D341Med (cell line): ENCODE measurements at places on chromosomes 5 and 9.

GRCh38 chr9:109781541-109782197 is 1.7 kb downstream of the PALM2AKAP2 start:
- DNase-seq, result no peak

DNA sequence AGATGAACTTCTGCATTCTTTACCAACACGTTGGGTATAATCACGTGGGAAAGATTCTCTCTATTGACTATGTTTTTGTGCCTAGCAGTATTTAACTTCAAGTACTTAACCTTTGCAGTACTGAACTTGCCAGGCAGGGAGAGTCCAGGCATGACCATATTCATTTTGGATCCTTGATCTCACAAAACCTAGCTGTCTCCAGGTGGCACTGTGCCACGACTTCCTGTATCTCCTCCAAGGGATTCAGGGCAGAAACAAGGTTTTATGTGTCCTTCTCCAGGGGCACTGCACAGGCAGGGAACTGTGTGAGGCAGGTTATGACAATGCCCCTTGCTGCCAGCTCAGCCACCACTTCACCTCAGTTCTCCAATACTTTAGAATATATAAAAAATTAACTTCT is 11.7 kb upstream of the IFNA5 start:
- DNase-seq, result no peak

- DNase-seq, result no peak
Measured at GRCh38 chr9:135251996-135252760, 164.7 kb downstream of the OLFM1 start.

DNA sequence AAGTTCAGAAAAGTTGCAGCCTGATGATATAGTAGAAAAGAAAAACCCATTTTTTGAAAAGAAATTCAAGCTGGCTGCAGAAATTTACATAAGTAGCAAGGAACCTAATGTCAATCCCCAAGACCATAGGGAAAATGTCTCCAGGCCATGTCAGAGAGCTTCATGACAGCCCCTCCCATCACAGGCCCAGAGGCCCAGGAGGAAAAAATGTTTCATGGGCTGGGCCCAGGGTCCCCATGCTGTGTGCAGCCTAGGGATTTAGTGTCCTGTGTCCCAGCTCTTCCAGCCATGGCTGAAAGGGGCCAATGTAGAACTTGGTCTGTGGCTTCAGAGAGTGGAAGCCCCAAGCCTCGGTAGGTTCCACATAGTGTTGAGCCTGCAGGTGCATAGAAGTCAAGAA is 220.3 kb downstream of the CSNK1G3 start:
- no peak for DNase-seq

- DNase-seq, result no peak
Measured at GRCh38 chr5:168057905-168058304, 233.5 kb upstream of the WWC1 start.

DNA sequence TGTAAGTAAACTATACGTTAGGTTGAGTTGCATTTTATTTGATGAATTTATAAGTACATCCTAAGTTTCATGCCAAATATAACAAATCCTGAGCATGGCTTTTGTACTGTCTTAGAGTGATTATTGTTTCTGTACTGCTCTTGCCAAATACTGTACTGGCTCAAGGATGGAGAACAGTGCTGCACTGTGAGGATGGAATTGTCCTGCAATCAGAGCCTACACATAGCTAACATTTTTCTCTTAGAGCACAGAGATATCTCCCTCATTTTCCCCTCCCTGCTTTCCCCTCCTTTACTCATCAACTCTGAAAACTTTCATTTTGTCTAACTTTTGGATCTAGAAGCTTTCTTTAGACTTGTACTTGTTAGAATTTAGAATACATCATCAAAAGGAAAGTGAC is 28.3 kb downstream of the LRRC70 start:
- DNase-seq, result no peak

GRCh38 chr9:95078939-95079338 is 238.6 kb downstream of the FANCC start:
- no peak for DNase-seq

- no peak for DNase-seq
Measured at GRCh38 chr9:3868012-3868411, 342.2 kb upstream of the RFX3 start.

- DNase-seq, result no peak
Measured at GRCh38 chr9:8800196-8800595, 1000.6 kb upstream of the DMAC1 start.

GRCh38 chr5:124515497-124516245 is 230.8 kb downstream of the ZNF608 start:
- no peak for DNase-seq

DNA sequence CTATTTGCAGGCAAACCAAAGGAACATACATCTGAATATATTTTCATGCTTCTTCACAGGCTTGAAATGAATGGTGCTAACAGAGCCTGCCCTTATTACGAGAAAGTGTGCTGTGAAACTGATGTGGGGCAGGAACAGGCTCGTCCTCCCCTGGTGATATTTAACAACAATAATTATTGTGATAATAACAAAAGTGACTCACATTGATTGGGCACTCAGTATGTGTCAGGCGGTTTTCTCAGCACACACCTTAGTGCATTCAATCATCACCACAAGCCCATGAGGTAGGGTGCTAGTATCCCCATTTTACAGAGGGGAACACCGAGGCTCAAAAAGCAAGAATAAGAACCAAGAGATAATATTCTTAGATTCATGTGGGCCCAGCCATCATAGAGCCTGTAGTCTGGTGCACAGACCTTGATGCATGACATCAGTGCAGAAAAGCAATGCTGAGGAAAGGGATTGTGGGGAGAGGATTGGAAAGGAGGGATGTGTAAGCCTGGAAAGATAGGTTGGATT is 18.1 kb upstream of the BOD1 start:
- no peak for DNase-seq

- no peak for DNase-seq
Measured at GRCh38 chr9:137757613-137758029, 120.0 kb upstream of the CACNA1B start.

GRCh38 chr5:58759745-58760144 is 176.9 kb downstream of the RAB3C start:
- no peak for DNase-seq

- DNase-seq, result no peak
Measured at GRCh38 chr9:72586388-72587130, 65.2 kb downstream of the TMC1 start.

DNA sequence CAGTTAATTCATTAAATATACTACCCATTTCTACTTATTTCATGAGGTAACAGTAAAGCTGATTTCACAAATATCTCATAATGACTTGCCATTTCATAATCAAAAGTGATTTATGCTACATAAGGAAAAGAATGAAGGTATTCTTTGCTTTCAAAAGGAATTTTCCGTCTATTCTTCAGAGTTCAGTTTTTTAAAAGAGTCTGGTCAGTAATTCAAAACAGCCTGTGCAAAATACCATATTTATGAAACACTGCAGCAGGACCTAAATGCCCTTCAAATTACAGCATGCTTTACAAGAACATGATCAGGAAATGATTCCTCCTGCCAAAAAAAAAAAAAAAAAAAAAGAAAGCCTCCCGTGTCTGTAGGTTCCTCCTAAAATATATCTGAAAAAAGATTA is 154.7 kb downstream of the KIAA0825 start:
- no peak for DNase-seq
